ENCODE measurements at places on chromosomes 4 and X.
A peak's percentile ranks its signal among the peaks of the same experiment; 100 is the strongest.

- DNase-seq, result no peak
These were observed 195.9 kb upstream of the LDB2 start for GRCh38 chr4:17094159-17094875.

GRCh38 chrX:97026406-97026805, 142.7 kb downstream of the RPA4 start:
- no peak for DNase-seq

DNA sequence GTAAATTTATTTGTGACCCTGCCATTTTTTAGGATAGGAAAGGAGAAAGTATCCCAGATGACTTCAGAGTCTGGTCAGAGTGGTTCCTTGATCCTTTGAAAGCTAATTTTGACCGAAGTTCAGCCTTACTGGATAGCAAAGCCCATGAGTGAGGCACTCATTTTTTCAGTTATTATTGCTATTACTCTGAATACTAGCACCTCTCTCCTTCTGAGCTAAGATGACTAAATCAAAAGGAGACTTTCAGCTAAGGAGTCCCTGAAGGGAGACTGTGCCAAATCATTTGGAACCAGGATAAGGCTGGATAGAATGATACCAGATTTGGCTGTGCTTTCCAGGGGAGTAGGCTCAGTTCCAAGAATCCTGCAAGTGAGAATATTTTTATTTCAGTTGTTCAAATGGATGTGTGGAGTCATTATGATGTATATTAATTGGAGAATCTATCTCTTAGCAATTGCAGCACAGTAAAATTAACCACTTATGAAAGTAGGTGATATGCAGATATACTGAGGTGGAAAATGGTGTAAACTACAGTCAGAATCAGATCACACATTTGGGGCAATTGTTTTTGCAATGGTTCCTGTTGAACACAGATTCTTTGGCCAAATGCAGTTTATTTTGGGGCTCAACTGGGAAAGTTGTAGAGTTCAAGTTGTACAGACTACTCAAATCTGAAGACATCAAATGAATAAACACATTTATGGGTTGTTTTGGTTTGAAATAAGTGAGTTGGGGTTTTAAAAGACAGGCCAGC, 1.2 kb downstream of the P2RY10 start:
- DNase-seq, result no peak

- no peak for DNase-seq
These were observed 133.3 kb downstream of the COL25A1 start for GRCh38 chr4:109169170-109169569.

GRCh38 chr4:1974840-1975239, 33.9 kb downstream of the NELFA start:
- no peak for DNase-seq

DNA sequence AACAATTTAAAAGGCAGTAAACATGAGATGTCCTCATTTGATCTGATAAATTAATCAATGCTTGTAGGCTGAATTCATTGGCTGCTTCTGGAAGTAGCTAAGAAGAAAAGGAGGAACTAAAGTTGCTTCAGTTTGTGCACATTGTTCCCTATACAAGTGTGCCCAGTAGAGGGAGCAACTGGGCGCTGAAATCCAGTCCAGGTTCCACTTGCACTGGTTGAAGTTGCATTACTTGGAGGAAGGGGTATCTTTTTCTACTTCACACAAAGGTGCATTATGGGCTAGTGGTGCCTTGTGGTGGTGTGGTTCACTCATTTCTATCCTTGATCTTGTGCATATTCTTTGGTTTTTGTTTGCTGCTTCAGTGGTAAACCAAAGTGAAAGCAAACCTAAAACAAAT, 67.9 kb upstream of the SOX3 start:
- DNase-seq, result no peak

DNA sequence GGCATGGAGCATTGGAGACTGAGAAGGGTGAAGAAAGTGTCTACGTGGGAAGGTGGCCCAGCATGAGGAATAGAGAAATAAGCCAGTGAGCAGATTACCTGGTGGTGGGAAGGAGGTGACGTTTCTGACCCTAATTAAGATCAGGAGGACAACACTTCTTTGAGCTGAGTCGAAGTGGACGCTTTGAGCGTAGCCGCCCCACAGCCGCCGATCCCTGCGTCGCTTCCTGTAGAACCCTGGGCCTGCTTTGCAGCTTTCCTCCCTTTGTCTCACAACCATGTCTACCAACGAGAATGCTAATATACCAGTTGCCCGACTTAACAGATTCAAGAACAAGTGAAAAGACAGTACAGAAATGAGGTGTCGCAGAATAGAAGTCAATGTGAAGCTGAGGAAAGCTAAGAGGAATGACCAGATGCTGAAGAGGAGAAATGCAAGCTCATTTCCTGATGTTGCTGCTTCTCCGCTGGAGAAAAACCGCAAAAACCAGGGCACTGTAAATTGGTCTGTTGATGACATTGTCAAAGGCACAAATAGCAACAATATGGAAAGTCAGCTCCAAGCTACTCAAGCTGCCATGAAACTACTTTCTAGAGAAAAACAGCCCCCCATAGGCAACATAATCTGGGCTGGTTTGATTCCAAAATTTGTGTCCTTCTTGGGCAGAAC, 6.4 kb upstream of the ANTXR2 start:
- no peak for DNase-seq

GRCh38 chr4:122293374-122294365, 85.1 kb upstream of the ADAD1 start:
- DNase-seq, result no peak

GRCh38 chr4:93710101-93710846, 118.3 kb upstream of the ATOH1 start:
- no peak for DNase-seq

DNA sequence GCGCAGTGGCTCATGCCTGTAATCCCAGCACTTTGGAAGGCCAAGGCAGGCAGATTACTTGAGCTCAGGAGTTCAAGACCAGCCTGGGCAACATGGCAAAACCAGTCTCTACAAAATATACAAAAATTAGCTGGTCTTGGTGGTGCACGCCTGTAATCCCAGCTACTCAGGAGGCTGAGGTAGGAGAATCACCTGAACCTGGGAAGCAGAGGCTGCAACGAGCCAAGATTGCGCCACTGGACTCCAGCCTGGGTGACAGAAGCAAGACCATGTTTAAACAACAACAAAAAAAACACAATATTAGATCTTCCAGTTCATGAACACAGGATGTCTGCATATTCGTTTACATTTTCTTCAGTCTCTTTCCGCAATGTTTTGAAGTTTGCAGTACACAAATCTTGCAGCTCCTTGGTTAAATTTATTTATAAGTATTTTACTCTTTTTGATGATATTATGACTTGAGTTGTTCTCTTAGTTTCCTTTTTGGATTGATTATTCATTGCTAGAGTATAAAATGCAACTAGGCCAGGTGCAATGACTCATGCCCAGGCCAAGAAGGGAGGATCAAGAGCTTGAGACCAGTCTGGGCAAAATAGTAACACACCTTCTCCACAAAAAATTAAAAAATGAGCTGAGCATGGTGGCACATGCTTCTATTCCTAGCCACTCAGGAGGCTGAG, 30.4 kb upstream of the ABCG2 start:
- DNase-seq, result no peak

DNA sequence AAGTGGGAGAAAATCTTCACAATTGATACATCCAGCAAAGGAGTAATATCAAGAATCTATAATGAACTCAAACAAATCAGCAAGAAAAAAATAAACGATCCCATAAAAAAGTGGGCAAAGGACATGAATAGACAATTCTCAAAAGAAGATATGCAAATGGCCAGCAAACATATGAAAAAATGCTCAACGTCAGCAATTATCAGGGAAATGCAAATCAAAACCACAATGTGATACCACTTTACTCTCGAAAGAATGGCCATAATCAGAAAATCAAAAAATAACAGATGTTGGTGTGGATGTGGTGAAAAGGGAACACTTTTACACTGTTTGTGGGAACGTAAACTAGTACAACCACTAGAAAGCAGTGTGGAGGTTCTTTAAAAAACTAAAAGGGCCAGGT, 114.3 kb upstream of the CCSER1 start:
- DNase-seq, result no peak

GRCh38 chrX:69388526-69388925, 115.6 kb upstream of the NALF2 start:
- DNase-seq, result no peak

DNA sequence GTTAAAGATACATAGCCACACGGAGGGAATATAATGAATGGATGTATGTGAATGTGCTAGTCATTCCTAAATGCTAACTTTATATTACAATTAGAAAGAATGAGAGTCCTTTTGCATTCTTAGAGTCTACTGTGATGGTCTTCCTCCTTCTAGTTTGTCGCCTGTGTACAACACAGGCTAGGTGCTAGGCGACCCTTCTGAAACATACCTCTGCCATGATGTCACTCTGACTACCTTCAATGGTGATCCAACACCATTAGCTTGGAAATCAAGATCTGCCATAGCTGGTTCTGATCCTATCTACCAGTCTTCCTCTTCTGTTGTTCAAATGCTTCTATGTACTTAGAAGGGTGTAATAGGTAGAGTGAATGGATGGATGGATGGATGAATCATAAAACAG, 151.2 kb downstream of the MGST2 start:
- DNase-seq, result no peak

- DNase-seq, result peak; percentile 0
These were observed 1.5 kb downstream of the COX18 start for GRCh38 chr4:73067971-73068394.

DNA sequence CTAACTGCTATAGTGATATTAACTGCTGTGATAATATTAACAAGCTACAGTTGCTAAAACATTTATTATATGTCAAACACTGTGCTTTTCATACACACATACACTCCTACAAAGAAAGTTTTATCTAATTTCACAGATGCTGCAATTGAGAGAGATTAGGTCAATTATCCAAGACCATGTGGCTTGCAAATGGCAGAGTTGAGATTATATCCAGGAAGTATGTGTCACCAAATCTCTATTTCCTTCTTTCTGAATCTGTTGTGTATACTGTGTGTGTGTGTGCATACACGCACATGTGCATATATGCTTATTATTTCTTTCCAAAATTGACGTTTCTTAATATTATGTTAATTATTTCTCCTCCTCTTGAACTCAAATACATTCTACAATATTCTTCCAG, 775.9 kb upstream of the FTHL17 start:
- DNase-seq, result no peak

GRCh38 chr4:122458625-122459024, 2.1 kb upstream of the IL2 start:
- DNase-seq, result no peak

DNA sequence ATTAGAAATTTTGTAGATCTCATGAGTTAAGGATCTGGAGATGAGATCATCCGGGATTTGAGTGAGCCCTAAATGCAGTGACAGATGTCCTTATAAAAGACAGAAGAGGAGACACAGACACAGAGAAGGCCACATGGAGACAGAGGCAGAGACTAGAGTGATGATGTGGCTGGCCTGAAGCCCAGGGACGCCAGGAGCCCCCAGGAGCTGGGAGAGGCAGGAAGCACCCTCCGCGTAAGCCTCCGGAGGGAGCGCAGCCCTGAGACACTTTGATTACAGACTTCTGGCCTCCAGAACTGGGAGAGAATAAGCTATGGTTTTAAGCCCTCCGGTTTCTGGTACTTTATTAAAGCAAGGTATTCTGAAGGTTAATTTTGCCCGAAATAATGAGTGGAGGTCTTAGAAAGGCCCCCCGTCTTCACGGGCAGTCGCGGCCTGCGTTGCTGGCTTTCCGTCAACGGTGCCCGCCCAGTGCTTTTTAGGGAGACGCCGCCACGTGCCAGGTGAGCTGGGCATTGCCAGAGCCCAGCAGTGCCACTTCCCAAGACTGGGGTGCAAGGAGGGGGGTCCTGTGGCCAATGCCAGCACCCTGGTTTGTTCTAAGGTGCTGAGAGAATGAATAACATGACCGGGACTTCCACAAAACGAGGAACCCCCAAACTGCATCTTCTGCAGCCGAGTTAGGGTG, 8.1 kb downstream of the DHRSX start:
- DNase-seq, result no peak

- no peak for DNase-seq
These were observed at the start of gene SLC2A9 for GRCh38 chr4:10020871-10021652. SLC2A9 (minus strand) TSS chr4:10021497; CDS start chr4:10021429, 68 bp downstream.

GRCh38 chrX:19372547-19373331, 29.0 kb downstream of the PDHA1 start:
- no peak for DNase-seq

- peak; percentile 7 for DNase-seq
These were observed 14.7 kb upstream of the DCHS2 start for GRCh38 chr4:154506253-154506652.

DNA sequence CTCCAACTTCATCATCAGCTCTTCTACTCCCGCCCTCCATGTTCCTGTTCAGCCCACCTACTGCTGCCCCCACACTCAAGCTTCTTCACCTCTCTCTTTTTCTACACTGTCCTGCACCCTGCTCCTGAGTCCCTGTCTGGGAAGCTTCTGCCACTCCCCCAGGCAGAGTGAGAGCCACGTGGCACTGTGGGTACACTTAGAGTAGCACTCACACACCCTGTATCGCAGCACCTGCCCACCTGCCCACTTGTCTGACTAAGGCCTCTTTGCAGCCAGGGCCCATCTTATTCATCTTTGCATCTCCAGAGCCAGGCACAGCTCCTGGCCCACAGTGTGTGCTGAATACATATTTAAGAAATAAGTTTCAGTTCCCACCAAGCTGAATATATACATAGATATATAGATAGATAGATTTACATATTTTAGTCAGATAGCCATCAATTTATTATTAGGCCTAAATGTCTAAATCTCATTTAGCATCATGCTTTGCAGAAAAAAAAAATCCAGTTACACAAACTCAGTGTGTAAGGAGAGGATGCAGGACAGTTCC, 24.9 kb downstream of the CCDC149 start:
- DNase-seq, result no peak

GRCh38 chr4:176438401-176438800, 118.6 kb downstream of the SPCS3 start:
- DNase-seq, result peak; percentile 19

DNA sequence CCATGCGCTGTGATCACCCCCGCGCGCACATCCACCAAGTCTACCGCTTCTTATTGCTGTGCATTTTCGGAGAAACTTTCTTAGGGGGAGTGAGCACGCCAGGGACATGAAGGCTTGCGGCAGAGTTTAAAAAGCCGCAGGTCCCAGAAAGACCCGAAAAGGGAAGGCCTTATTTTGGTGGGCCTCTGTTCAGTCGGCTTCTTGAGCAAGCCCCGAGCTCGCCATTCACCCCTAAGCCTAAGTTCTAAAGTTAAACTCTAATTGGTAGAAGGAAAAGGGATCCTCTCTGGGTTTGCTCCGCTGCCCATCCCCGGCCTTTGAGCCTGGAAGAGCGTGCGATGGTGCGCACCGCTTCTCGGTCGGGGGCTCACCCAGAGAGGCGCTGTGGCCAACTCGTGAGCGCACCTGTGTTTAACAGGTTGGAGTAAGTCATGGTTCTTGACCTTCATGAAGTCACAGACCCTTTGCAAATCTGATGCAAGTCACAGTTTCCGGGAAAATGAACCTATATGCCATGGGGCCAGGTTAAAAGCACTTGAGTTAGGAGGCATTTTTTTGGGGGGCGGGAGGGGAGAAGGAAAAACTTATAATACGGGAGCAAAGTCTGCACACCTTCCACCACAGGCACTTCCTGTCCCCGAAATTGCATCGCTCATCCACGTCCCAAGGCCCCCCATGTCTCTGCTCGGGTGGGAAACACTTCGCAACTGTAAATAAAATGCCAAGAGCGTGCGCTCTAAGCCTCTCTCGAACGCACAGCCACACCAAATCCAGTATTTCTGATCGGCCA, 1.9 kb downstream of the PHOX2B start:
- DNase-seq, result no peak

- no peak for DNase-seq
These were observed 223.0 kb downstream of the TACR3 start for GRCh38 chr4:103496800-103497199.

- DNase-seq, result no peak
These were observed 88.1 kb downstream of the RPA4 start for GRCh38 chrX:96971812-96972211.
